ENCODE measurements at places on chromosomes 3 and 15. TPM values are rescaled to one million over a fixed set of nuclear protein-coding genes. Genes with fewer than 3 reads are reported as not detected.

Gene CLSTN2
- total RNA-seq = 3.1 TPM

DNA sequence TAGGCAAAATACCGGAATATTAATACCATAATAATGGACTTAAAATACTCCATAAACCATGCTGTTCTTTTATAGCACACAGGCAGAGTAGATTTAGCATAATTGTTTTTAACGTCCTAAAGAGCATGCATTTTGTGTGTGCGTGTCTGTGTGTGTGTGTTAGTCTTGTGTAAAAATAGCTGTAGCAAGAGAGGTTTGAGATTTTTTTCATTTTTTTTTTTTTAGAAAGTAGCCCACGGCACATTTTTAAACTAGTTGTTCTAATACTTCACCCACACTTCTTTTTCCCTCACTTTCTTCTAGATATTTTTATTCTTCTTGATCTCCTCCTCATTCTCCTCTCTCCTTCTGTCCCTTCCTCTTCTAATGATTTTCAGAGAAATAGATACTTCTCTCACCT, 7.5 kb upstream of the ST3GAL6 start:
- no peak for DNase-seq

DNA sequence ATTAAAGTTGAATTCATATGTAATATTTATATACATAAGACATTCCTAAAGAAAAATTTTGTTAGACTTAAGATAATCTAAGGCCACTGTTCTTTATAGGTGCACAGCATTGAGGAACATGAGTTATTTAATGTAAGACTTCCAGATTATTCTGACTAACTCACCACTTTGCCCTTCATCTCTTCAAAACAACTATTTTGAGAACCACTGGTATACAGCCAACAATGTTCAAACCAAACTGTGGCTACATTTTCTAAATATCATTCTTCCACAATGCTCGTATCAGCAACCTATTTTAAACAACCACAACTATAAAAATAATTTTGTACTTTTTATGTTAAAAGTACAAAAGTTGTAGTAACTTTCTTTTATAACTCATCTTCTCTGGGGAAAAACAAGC, 199.8 kb upstream of the ALCAM start:
- DNase-seq = no peak

- DNase-seq = no peak
Observed at GRCh38 chr3:3817865-3818264, 18.6 kb downstream of the LRRN1 start.

- no peak for DNase-seq
Observed at GRCh38 chr3:194775731-194776130, 90.0 kb downstream of the FAM43A start.

Gene WDR93
- total RNA-seq = 0.26 TPM

DNA sequence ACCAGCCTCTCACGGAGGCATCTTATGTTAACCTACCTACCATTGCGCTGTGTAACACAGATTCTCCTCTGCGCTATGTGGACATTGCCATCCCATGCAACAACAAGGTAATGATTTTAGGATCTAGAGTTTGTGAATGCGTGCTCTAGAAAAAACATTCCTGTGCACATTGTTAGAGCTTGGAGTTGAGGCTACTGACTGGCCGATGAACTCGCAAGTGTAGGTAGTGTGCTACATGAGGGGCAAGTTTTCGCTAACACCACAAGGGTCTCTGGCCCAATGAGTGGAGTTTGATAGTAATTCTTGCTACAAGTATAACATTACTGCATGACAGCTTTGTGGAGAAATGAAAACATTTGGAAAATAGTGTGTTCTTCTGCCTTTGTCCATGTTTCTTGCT, 4.4 kb downstream of the RPSA start:
- DNase-seq = no peak

GRCh38 chr3:170117134-170117533, 64.4 kb downstream of the PHC3 start:
- DNase-seq = no peak

Gene SUMF1
- 60.7 TPM for total RNA-seq

DNA sequence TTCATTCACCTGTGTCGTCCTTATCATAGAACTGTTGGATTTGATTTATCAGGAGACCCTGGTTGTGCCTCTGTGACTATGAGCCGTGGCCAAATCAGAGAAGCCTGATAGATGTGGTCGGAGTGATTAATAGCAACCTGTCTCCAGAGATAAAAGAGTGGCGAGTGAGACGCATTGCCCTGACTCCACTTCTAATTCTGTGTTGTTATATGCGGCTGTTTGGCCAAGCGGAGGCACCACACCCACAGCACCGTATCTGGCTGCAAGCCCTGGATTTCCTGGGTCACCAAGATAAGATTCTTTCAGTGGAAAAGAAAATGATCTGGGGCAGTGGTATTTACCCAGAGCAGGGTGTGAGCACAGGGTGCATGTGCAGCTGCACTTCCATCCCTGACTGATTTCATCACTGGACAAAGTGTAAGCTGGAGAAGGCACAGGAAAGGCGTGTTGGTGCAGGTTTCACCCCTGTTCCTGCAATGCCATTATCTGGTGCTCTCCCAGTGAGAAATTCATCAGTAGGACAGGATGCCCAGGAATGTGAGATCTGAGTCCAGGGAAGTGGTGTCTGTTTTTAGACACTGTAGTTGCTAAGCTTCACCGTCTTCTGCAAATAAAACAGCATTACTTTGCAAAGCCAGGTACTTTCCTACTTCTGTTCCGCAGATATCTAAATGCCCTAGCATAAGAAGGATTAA, 84.6 kb downstream of the CD47 start:
- DNase-seq = peak; percentile 57

DNA sequence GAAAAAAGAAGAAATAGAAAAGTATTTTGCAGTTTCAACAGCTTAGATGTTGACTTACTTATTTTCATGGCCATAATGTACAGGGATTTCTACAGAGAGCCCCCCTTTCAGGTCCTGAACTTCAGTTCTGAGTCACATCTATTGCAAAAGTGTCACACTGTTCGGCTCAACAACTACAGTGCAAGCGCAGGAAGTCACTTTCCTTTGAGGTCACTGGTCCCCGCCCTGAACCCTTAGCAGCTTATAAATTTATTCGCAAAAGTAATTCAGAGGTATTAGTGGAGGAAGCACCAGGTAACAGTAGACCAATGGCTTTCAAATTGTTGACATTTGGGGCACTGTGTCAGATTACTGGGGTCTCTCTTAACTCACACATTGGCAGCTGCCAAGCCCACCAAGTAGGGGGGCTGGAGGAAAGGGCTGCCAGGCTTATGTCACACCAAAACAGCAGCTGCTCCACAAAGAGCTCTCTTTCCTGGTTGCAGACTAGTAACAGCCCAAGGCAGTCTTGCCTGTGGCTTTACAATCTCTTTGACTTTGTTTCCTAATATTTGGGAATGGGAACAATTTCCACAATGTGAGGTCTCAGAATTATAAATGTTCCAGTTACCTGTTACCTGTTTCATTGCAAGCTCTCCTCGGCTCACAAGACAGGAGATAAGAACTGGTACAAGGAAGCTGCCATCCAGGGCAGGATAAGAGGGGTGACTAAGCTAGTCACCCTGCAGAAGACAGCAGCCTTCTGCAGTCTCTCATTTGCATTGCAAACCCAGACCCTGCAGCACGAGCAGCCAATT, 130.2 kb upstream of the STRIT1 start:
- no peak for DNase-seq

DNA sequence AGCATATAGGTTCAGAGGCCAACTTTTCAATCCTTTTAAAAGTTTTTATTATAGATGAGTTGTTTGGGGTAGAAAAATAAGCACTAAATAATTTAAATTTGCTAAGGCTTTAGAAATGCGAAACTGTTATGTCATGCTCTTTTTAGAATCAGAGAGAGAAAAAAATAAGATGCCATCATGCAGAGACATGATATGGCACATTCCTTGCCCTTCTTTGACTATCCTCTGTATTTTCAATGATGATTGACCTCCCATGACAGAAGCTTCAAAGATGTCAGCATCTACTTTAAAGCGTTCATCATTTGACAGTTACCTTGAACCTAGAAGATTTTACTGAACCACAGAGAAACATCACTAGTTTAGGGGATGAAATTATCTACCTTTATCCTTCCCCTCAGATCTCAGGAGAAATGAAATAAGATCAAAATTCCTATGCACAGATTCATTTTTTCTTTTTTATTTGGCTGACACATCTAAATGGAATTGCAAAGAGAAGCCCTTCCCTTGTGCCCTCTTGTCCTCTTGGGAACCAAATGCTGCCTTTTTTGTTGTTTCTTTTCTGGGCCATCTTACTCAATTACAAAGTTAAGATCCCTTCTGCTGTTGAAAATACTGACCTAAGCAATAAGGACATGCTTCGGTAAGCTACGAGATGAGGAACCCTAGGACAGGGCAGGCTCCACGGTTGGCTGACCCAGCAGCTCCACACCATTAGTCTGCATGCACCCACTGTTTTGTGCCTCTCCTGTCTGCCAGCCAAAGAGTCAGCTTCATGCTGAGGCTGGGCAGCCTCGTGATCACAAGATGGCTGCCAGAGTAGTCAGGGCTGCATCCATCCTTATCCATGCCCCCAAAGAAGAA, 289.7 kb upstream of the TPM1 start:
- DNase-seq = no peak

DNA sequence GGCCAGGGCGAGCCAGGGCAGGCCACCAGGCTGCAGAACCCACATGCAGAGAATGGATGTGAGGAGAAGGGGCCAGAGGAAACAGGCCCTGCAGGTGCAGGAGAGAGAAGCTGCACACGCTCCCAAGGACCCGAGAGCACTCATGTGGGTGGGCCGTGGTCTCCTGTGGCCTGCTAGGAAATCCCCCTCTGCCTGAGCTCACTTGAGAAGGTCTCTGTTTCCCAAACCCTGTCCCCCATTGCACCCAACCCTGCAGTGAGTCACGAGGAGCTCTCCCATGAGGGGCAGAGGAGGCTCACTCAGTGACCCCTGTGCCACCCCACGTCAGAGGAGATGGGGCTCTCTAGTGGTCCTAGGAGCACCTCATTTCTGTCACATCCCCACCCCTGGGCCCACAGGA, 111.1 kb downstream of the KLF13 start:
- peak; percentile 83 for DNase-seq

DNA sequence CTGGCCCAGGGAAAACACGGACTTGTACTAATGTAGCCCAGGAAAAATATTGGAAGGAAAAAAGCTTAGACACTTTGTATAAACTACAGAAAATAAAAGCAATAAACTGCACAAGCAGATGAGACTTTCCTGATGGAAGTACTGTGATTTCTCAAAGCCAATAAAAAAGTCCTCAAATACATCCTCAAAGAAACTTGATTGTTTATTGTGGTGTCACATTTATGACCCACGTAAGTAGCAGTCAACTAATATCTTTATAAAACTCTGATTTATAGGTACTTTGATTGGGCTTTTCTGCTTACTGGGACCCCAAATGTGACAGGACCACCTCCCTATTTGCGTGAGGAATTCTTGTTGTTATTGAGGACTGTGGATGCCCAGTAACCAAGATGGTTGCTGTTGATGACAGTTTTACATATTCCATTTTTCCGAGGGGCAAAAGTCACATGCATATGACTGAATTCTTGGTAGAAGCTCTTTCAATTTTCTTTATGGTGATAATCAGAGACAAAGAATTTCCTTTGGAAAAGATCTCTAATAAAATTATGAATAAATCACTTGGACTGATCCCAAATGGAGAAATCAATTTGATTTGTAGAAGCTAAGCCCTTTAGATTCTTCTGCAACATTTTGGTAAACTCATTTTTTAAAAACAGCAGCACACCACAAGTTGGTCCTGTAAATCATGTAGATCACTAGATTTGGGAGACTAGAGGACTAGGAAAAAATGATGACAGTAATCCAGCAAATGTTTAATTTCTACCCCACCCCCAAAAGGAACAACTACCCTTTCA, 159.0 kb upstream of the TSC22D2 start:
- no peak for DNase-seq

Gene NECTIN3
- 4.6 TPM for total RNA-seq

Data from lower leg skin (tissue), 4 donors.